ENCODE measurements at places on chromosomes 2 and 18.

GRCh38 chr2:12716032-12716281 lies 779 bp upstream of the TRIB2 start:
- DNase-seq: peak; percentile 85

DNA sequence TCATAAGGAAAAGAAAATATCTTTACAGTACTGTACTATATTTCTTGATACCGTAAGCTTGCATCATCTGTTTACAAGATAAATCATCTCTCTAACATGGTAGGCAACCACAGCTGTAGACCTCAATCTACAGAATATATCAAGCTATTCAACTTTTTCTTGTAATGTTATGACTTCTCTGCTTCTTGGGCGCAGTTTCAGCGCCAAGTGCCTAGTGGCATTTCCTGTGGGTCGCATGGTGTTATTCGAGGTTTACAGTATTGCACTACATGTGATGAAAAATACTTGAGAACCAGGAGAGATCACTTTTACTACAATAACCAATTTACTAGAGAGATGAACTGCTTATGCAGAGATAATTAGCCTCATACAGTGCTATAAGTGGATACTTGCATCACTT lies 34.0 kb upstream of the SESTD1 start:
- DNase-seq: peak; percentile 6

DNA sequence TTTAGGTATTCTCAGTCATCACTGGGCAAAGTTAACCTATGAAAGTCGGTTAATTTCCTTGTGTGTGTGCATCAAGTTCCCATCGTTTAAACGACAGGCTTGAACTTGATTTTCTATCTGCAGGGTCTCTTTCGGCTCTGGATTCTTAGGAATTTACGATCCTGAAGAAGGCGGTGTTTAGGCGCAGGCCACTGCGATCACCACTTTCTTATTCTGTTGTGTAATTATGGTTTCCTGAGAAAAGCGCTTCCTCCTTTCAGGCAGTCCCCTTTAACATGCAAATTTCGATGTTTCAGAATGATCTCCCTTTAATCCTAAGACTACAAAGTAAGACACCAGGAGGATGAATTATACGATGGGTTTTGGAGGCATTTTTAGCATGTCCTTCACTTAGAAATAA lies 27.9 kb upstream of the MBP start:
- no peak for DNase-seq

DNA sequence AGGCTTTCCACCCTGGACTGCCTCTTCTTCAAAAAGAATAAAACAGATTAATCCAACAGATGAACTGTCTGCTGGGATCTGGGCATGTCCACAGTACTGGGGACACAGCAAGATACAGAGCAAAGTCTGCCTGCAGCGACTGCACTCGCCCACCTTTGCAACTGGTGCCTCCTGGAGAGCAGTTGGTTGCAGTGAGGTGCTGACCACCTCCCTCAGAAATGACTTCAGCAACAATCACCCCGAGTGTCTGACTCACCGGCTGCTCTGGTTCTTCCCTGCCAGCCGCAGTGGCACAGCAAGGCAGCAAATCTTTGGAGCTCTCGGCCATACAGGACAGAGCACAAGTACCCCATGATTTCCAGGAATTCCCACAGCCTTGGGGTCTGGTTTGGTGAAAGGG lies 179.7 kb downstream of the ANAPC1 start:
- no peak for DNase-seq

DNA sequence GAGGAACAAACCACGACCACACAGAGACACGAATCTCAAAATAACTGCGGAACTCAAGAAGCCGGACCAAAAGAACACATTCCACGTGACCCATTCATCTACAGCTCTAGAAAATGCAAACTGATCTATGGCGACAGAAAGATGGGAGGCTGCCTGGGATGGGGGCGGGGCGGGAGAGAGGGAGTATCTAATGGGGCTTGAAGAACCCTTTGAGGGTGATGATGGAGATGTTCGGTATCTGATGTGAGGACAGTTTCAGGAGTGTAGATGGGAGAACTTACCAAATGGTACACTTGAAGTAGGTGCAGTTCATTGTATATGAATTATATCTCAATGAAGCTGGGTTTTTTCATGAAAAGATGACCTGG lies 34.6 kb upstream of the KLF11 start:
- DNase-seq: no peak

- no peak for DNase-seq
Measured at GRCh38 chr2:179605341-179605740, 256.1 kb downstream of the ZNF385B start.

Data from CD4-positive, alpha-beta T cell treated with Interleukin-4 for 1 hour (primary cell).